ENCODE measurements at places on chromosomes 1 and 21.

DNA sequence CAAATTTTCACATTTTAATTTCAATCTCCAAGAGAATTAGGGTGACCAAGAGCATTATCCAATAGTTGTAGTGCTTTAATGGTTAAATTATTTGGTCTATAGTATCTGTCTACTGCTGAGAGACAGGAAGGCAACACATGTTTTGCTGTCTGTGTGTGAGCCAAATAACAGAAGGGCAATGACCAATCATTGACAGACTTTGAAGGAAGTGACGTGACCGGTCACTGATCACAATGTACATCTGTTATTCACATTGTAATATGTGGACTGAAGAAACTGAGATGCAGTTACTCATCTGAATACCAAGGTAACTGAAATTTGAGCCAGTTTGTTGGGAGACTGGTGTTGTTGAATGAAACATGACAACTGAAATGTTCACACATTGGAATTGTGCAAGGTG is 196.7 kb downstream of the LRRC40 start:
- DNase-seq, result no peak

DNA sequence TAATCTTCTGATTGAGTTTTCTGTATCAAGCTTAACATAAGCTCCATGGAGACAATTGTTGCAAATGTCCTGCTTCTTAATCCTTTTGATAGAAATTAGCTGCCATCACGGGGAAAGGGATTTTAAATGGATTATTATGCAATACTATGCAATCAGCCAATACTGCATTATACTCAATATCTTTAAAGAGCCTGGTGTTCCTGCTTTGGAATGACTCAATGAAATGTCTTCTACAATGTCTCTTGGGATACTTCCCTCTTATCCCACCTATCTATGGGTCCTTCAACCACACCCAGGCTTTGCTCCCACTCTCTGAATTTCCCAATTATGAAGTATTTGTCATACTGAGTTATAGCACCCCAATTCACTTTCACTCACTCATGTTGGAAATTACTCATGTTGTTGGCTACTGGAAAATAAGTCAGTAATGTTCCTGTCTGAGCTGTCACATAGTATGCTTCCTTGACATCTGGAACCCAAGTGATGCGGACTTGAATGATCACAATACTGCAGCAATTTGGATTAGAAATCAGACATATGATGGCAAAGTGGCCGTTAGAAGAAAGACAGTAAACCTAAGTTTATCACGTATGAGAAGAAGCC is 85.0 kb downstream of the TPR start:
- no peak for DNase-seq

DNA sequence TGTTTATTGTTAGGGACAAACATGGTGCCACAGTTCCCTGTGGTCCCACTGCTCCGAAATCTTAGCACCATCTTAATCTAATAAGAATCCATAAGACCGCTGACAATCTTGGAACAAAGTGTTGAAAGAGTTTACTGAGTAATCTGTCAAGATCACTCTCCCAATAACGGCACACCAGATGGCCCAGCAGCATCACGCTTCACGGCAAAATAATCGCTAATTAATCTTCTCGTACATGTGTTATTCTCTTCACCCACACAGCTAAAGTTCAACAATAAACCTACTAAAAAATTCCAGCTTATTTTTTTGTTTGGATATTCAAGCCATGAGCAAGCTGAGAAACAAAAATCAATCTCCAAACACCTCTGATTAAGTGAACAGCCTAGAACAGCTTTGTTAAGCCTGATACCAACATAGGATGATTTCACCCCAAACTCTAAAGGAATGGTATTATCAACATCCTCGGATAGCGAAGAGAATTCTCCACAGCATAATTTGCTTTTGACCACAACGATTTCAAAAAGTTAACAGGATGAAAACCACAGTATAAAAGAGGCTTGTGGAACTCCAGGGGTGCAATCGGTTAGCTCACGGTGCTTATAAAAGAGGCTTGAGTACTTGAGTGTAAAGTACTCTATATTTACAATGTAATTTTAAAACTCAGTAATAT is 329.9 kb upstream of the GREM2 start:
- DNase-seq, result no peak

- no peak for DNase-seq
Measured at GRCh38 chr1:48652334-48652733, 124.4 kb downstream of the BEND5 start.
